ENCODE measurements at places on chromosomes 6 and 20.

DNA sequence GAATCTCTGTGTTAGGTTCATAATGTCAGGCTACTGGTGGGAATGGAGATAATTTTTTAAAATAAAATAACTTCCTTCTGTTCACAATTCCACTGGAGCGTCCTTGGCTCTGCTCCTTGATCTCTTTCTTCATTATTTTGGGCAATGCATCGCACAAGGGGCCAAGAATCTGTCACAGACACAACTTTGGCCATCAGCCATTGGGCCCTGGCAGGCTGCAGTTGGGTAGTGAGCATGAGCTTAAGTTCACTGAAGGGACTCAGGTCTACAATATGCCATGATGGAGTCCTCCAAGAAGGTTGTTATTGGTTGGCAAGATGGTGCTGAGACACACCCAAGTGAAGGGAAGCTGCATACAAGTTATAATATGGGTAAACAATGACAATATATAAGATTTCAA, 40.0 kb downstream of the CYP39A1 start:
- DNase-seq = no peak

- DNase-seq = peak; percentile 19
These were observed 312.5 kb downstream of the EYA4 start for GRCh38 chr6:133553652-133554051.

GRCh38 chr6:80605165-80605989, 498.9 kb downstream of the BCKDHB start:
- DNase-seq = peak; percentile 34

GRCh38 chr6:75098709-75099108, 107.1 kb downstream of the COL12A1 start:
- peak; percentile 1 for DNase-seq

- DNase-seq = no peak
These were observed 829.7 kb upstream of the CITED2 start for GRCh38 chr6:140204154-140204553.

DNA sequence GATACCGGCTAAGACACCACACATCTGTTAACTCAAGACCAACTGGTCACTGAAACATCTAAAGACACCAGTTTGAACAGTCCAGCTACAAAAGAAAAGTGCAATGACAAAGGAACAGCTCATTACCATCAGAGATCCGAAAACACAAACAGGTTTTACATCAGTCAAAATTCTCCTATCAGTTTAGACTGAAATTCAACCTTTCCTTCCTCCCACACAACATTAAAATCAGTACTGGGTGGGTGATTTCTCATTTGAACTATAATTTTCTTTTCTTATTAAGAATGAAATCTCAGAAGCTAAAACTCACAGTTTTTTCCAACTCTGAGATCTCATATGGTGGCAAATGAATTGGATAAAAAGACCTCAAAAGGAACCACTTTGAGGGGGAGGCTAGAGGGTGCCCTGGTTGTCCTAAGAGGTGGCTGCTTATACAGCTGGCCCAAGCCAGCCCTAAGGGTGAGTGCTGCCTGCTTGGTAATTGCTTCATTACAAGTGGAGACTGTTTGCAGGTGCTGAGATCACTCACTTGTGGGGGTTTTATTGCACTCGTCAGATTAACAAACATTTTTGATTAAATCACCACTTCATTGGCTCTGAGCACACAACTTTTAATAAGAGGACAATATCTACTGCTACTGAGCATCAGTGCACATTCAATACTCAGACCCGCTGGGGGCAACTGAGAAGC, 4.3 kb downstream of the CCDC167 start:
- no peak for DNase-seq

DNA sequence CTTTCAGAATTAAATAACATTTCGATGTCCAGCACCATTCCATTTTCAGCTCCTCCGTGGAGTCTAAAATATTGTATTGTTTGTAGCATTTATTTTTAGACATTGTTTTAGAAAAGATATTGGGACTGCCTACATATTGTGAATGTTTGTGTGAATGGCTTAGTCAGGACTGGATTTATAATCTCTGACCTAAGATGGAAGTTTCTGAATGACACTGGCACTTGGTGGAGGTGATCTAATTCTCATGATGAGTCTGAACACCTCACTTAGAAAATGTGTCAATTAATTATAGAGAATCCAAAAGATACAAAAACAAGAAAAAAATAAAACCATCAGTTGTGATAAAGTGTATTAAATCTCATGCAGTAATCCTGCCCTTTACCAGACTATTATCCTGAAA, 60.8 kb upstream of the HBS1L start:
- DNase-seq = no peak

DNA sequence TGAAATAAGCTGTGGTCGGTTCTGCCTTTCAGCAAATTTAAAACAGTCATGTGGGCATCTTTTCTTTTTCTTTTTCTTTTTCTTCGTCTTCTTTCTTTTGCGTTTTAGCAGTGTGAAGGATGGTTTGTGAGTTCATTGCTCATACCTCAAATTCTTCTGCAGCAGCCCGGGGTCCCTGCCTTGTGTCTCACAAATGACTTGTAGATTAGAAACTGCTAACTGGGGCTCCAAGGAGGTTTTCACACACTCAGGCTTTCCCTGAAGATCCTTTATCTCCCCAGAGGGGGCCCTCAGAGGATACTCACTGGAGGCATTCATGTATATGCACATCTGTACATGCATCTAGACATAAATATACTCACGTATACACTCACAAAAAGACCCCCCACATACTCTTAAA, 1.7 kb downstream of the SMOC2 start:
- no peak for DNase-seq

GRCh38 chr6:128024969-128025368, 124.1 kb upstream of the THEMIS start:
- no peak for DNase-seq

GRCh38 chr20:17666481-17666880, 15.6 kb downstream of the RRBP1 start:
- no peak for DNase-seq

DNA sequence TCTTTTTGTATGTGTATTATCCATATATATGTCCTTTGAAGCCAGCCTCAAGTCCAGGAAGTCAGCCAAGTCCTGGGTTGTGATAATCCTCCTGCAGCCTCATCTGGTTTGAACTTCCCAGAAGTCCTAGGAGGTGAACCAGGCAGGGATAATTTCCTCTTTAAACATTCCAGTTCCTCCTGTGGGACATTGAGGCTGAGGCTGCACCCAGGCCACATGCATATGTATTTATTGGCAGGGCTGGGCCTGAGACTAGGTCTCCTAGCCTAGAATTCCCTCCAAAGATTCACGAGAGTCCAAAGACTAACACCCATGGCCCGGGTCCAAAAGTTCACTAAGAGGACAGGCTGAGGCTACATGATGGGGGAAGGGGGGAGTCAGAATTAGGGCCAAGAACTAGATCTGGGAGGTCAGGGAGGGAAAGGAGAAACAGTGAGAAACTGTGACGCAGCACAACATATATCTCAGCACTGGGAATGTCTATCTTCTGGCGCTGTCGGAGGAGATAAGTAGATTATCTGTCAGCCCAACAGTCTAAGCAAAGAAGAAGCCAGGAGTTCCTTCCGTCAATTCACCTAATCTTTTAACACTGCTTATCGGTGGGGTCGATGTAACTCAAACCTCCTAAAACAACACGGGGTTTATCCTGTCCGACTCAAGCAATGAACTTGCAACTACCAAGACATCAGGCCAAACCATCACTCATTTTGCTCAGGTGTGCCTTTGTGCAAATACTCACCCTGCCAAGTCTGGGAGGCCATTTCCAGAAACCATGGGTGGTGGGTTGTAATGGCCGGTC, 43.3 kb downstream of the SNX5 start:
- DNase-seq = no peak

DNA sequence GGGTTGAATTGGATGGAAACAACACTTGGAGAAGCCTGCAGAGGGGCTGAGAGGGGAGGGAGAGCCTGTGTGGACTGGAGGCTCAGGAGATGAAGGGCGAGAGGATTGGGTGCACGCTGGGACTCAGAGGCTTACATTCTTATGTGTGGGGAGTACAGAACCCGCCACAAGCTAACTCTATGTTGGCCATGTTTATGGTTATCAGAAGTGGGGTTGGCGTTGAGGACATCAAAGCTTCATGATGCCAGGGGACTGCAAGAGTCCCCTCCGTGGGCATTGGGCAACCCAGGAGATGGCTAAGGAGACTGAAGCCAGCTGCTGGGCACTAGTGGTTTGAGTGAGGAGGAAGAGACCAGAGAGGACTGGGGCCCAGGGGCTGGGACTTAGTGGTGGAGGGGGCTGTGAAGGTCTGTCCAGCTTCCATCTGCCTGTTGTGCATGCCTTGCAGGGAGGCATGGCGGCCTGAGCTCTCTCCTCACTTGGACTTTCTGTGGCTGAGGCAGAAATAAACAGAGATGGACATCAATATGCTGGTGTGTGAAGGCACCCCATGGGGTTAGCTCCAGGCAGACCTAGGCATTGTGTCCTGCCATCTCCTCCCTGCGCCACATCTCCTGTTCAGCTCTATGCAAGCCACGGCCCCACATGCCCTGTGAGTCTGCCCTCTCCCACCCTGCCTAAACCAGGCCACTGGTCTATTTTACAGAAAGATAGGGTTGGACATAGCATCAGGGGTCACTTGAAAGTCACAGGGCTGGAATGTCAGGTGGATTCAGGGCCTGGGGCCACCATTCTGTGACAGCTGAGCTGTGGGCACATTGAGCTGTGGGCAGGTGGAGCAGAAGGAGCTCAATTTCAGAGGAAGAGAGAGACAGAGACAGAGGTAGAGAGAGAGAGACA, 61.6 kb downstream of the PHACTR3 start:
- no peak for DNase-seq

DNA sequence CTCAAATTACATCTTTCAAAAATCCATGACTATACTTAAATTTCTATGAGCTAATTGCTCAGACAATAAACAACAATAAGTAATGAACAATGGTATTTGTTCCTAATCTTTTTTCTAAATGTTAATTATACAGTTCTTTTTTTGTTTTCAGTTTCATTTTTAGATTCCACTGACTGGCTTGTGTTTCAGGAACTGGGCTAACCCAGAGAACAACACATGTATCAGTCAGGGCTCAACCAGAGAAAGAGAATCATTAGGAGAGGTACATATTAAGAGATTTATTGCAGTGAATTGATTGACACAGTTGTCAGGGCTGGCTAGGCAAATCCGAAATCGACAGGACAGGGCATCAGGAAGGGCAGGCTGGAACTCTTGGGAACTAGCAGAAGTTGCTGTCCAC, 182.8 kb downstream of the GRM1 start:
- no peak for DNase-seq

GRCh38 chr6:112883095-112883494, 536.0 kb downstream of the RFPL4B start:
- no peak for DNase-seq

GRCh38 chr6:1698527-1698926, 88.8 kb downstream of the FOXC1 start:
- no peak for DNase-seq

- no peak for DNase-seq
These were observed 9.8 kb downstream of the NELFCD start for GRCh38 chr20:58990651-58991445.

DNA sequence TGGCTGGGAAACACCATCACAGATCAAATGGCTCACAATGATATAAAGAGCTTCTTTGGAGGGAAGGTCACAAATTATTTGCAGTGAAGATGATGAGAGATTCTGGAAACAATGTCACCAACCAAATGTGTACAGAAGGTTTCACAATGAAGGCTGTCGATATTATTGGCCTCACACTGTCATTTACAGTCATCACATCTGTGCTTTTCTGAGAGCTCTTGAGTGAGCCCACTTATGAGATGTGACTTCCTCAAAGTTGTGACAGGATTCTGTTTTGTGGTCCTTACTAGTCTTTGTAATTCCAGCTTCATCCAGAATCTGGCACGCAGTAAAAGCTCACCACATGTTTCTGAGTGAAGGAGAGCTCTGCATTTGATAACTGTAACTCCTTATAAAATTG, 133.6 kb downstream of the LMBRD1 start:
- no peak for DNase-seq

GRCh38 chr6:8219352-8219943, 117.1 kb upstream of the EEF1E1 start:
- peak; percentile 49 for DNase-seq

DNA sequence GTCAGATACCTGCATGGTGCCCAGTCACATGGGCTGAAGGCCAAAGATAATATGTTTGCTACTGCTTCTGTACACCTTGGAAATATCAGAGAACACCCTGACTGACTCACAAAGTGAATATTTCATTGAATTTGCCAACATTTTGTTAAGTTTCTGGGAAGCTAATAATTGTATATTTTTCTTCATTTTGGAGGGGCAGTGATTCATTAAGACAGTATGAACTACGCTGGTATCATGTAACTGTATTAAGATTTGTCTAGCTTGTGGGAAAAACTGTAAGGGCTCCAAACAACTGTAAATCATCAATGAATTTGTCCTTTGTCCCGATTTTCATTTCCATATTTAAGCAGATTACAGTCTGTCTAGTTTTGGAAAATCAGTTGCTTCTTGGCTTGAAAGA, 102.3 kb upstream of the CCN2 start:
- no peak for DNase-seq

DNA sequence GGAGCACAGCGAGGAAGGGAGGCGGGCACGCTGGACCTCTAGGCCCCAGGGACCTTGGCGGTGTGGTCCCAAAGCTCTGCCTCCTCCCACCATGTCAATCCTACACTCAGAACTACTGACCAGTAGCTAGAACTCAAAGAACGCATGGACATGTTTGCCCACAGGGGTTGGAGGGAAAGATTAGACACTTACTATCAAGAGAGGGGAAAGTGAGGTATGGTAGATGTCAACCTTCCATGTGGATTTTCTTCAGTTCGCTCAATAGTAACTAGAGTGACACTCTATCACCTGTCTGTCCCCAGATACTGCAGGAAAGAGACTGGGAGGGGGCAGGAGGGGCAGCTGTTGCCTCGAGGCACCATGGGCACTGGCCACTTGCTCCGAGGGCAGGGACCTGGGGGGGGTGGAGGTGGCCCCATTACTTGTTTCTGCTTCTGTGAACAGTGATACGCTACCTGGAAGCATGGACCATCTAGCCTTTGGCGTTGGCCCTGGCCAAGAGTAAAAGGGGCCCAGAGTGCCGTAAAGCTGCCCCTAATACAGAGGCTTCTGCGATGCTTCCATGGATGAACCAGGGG, 912 bp upstream of the DIDO1 start:
- DNase-seq = no peak

GRCh38 chr20:59560588-59561227, 43.6 kb upstream of the PHACTR3 start:
- DNase-seq = no peak

DNA sequence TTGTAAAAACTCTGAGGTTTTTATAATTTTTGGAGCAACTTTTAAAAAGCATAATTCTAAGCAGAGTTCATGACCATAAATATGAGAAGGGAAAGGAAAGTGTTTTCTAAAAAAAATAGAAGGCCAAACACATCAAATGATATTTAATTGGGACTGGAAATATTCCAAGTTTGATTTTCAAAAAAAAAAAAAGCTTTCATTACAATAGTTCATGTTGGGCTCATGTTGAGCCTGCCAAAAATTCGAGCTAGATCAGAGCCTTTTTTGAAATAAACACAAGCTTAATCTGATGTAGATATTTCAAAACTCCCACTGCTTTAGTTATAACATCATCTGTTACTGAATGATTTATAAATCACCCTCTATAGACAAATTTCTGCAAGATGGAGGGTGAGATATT, 163.4 kb upstream of the DEFB112 start:
- DNase-seq = no peak

- no peak for DNase-seq
These were observed 151.2 kb upstream of the PTPN1 start for GRCh38 chr20:50358971-50359370.

GRCh38 chr6:108748055-108748454, 100.2 kb upstream of the ARMC2 start:
- DNase-seq = no peak

GRCh38 chr6:7515363-7515762, 26.1 kb upstream of the DSP start:
- no peak for DNase-seq

GRCh38 chr6:15369838-15370237, 124.0 kb downstream of the JARID2 start:
- DNase-seq = no peak

Data from ELF-1 (cell line).